ENCODE measurements at places on chromosomes 13 and 19.

- no peak for DNase-seq
These were observed 180.0 kb downstream of the LHFPL6 start for GRCh38 chr13:39422845-39423565.

- DNase-seq: no peak
These were observed 63.8 kb upstream of the RXFP2 start for GRCh38 chr13:31675440-31675953.

- DNase-seq: no peak
These were observed 266.1 kb downstream of the SPRY2 start for GRCh38 chr13:80074811-80075210.

- no peak for DNase-seq
These were observed 4.5 kb downstream of the MZF1 start for GRCh38 chr19:58568453-58569130.

DNA sequence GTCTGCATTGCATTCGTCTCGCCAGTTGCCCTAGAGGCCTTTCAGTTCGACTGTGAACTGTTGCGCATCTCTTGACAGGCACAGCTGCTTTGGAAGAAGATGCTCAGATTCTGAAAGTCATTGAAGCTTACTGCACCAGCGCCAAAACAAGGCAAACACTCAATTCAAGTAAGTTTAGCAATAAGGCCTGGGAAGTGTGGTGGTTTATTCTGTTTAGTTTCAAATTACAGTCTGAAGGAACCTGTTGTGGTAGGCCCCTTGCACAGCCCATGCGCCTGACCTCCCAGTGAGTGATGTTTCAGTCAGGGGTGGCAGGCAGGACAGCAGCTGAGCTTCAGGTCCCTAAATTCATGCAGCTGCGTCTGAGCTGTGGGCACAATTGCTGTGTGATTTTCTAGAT is 32.2 kb upstream of the TEX29 start:
- no peak for DNase-seq

DNA sequence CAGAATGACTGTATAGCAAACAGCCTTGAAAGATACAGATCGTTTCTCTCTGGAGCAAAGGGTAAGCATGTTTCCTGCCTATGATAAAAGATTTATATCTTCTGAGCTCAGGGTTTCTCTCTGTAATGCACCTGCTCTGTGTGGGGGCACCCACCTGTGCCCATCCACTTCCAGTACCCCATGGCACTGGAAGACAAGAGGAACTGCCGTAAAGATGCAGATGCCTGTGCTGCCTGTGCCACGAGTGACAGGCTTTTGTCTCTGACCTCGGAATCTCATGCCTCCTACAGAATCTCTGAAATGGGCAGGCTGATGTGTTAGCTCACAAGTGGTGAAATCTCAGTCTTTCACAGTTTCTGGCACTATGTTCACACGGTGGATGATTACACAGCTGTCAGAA is 50.3 kb upstream of the ATP11A start:
- DNase-seq: no peak

DNA sequence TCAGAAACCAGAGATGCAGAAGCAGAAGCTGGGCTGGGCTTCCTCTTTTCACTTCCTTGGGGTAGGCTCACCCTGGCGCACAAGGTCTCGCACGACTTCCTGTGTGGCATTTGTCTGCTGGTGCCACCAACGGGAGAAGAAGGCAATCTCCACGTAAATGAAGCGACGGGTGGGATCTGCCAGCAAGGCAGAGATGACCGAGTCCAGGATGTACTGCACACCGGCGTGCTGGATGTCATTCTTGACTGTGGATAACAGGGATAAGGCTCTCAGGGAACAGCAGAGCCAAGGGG is 1.3 kb downstream of the MAN2B1 start:
- DNase-seq: no peak

DNA sequence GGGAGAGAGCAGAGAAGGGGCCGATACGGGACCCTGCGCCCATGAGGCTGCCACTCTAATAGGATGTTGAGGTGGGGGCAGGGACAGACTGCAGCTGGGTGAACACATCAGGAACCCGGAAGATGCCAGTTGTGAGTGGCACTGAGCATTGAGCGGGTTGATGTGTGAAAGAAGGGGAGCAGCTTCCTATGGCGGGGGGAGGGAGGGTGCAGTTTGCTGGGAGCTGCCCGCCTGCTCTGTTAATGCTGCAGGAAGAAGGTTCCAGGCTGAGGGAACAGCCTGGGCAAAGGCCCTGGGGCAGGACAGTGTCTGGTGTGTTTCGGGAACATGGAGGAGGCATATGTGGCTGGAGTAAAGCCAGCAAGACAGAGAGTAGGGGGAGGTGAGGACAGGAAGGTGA is 29.8 kb downstream of the DNM2 start:
- no peak for DNase-seq

DNA sequence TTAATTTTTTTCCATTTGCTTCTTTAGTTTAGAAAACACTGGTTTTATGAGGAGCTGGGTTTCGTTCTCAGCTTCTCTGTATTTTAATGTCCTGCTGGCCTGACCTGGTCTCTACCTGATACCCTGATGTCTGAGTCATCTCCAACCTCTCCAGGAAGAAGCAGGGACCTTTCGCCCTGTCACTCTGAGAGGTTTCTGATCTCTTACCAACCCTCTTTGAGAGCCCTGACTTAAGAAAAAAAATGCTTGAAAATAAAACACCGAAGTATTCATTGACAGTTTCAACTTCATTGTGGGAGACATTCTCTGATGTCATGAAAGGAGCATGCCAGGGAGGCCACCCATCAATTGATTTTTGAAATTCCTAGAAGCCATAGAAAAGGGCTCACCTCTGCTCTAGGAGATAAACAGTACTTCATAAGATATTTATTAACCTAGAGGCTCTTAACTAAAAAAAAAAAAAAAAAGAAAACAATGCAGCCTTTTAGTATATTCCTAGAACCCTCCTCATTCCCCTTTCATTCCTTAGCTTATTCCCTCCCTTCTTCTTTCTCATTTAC is 234.8 kb downstream of the ENOX1 start:
- no peak for DNase-seq

DNA sequence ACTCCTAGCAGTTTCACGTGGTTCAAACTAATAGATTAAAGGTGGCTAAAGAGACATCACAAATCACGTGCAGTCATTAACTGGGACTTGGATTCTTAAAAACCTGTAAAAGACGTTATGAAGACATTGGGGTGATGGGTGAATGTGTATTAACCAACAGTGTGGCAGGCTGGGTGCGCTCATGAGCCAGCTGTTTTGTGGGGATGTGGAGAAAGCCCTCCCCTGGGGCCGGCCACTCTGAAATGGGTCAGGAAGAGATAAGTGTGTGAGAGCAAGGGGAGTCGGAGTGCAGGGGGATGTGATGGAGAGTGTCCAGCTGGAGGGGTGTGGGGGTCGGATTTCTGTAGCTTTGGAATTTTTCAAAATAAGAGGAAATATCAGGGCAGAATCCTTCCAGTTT is 10.4 kb downstream of the UPF1 start:
- DNase-seq: no peak

DNA sequence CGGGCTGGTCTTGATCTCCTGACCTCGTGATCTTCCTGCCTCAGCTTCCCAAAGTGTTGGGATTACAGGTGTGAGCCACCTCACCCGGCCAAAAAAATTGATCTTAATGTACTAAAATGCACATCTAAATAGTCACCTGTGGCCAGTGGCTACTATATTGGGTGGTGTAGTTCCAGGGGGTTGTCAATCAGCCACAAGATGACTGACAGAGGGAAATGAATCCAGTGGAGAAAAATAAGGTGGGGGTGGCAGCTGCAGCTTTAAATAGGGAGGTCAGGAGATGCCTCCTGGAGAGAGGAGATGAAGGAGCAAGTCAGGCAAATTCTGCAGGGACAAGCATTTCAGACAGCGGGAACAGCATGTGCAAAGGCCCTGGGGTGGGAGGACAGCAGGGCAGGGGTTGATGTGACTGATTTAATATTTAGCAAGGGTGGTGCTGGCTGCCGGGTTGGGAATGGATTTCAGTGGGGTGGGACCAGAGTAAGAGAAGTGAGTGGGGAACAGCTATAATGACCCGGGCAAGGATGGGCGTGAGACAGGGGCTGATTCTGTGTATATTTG is 18.0 kb downstream of the TIMM13 start:
- no peak for DNase-seq

- DNase-seq: no peak
These were observed 83.0 kb downstream of the FNDC3A start for GRCh38 chr13:49058761-49059160.

Measured in erythroblast (primary cell).